ENCODE measurements at places on chromosomes 4 and X. TPM values are rescaled to one million over a fixed set of nuclear protein-coding genes. Genes with fewer than 3 reads are reported as not detected.

GRCh38 chr4:38105475-38106220 is 145.4 kb downstream of the PTTG2 start:
- H3K27me3 ChIP-seq, result no peaks in the 10 kb centered on the region
- H3K27ac ChIP-seq, result no peak overlapping the region
- no peak overlapping the region for H3K4me3 ChIP-seq
- no peak for DNase-seq
- H3K4me1 ChIP-seq, result no peaks in the 10 kb centered on the region

- H3K4me3 ChIP-seq, result peak overlapping the region; percentile 88
- no peaks in the 10 kb centered on the region for H3K27me3 ChIP-seq
- peaks cover 23% of the 10 kb centered on the region for H3K4me1 ChIP-seq
Measured at GRCh38 chrX:120244735-120245498, 5.7 kb upstream of the ZBTB33 start.

DNA sequence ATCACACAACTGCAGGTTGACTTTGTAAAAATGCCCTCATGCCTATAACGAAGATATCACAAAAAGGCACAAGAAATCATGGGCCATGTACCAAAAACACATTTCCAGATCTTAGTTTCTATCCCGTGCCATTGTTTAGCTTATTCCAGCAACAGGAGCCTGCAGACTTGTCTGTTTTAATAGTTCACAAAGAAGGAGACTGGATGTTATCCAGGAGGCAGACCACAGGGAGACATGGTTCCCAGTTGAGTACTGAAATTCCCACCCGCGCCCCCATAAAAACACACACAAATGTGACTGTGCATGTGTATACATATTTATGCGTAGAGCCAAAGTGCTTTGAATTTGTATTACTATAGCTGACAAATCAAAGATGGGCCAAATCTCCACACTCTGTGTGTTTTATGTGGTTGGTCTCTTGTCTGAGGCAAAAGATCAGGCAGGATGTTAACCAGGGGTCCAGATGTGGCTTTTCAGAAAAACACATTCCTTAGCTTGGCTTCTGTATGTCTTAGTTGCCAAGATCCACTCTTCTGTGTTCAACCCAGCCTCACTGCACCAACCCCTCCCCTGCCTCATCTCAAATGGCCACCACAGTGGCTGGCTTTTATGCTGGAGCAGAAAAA is 469.2 kb upstream of the DIPK2B start:
- no peaks in the 10 kb centered on the region for H3K4me1 ChIP-seq
- no peak overlapping the region for H3K27ac ChIP-seq
- H3K36me3 ChIP-seq, result no peaks in the 10 kb centered on the region

GRCh38 chrX:16250296-16250695 is 83.0 kb downstream of the MAGEB17 start:
- no peaks in the 10 kb centered on the region for H3K4me1 ChIP-seq
- no peak overlapping the region for H3K4me3 ChIP-seq
- DNase-seq, result no peak
- no peak overlapping the region for H3K27ac ChIP-seq
- no peaks in the 10 kb centered on the region for H3K36me3 ChIP-seq
- H3K27me3 ChIP-seq, result no peaks in the 10 kb centered on the region

DNA sequence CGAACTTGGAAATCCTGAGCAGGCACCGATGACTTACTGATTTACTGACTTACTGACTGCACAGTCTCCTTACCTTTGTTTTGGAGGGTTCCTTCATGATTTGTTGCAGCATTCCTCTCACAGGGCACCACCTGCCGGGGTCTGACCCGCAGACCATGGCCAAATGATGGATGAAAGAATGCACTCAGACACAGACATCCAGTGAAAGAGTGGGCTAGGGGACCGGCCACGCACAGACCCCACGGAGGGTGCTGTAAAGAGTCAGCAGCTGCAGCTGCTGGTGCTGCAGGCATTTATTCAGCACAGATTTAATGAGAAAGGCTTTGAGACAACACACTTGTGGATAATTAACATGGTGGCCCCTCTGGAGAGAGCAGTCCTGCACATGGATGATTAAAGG is 3.4 kb downstream of the MAGEB5 start:
- H3K4me3 ChIP-seq, result no peak overlapping the region
- DNase-seq, result no peak
- H3K27ac ChIP-seq, result no peak overlapping the region
- H3K27me3 ChIP-seq, result no peaks in the 10 kb centered on the region
- H3K36me3 ChIP-seq, result no peaks in the 10 kb centered on the region
- H3K4me1 ChIP-seq, result no peaks in the 10 kb centered on the region

GRCh38 chrX:3514996-3515395 is 168.5 kb upstream of the MXRA5 start:
- no peaks in the 10 kb centered on the region for H3K27me3 ChIP-seq
- no peaks in the 10 kb centered on the region for H3K36me3 ChIP-seq
- no peak overlapping the region for H3K4me3 ChIP-seq

GRCh38 chr4:160299177-160299576 is 1196.3 kb downstream of the RAPGEF2 start:
- no peaks in the 10 kb centered on the region for H3K27me3 ChIP-seq
- H3K36me3 ChIP-seq, result no peaks in the 10 kb centered on the region
- H3K4me3 ChIP-seq, result no peak overlapping the region
- H3K4me1 ChIP-seq, result no peaks in the 10 kb centered on the region

DNA sequence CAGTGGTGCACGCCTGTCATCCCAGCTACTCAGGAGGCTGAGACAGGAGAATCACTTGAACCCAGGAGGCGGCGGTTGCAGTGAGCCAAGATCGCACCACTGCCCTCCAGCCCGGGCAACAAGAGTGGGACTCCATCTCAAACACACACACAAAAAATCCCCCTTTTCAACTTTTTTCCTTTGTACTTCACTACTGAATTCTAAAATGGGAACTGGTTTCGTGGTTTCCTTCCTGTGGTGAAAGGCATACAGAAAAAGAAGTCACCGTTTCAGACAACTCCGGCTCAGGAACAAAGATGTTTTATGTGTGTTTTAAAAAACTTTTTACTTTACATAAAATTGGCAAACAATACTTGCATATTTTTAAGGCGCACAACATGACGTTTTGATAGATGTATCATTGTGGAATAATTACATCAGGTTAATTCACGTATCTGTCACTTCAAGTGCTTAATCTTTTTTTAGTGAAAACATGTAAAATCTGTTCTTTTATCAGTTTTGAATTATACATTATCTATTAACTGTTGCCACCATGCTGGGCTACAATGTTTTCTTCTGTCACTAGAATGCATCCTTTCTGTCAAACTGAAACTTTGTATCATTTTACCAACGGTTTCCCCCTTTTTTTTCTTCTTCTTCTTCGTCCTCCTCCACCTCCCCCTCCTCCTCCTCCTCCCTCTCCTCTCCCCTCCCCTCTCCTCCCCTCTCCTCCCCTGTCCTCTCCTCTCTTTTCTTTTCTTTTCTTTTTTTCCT is 186.0 kb downstream of the CRLF2 start:
- no peak for DNase-seq
- H3K36me3 ChIP-seq, result no peaks in the 10 kb centered on the region
- H3K4me3 ChIP-seq, result peak overlapping the region; percentile 56

GRCh38 chr4:75779105-75779757 is 54.9 kb downstream of the USO1 start:
- no peaks in the 10 kb centered on the region for H3K27me3 ChIP-seq
- H3K4me3 ChIP-seq, result no peak overlapping the region
- H3K4me1 ChIP-seq, result no peaks in the 10 kb centered on the region
- DNase-seq, result no peak
- peak overlapping the region; percentile 11 for H3K27ac ChIP-seq

TMEM271 gene
- total RNA-seq, result not detected

GRCh38 chrX:118965395-118965794 is 9.0 kb upstream of the LONRF3 start:
- H3K27me3 ChIP-seq, result no peaks in the 10 kb centered on the region
- H3K36me3 ChIP-seq, result no peaks in the 10 kb centered on the region
- DNase-seq, result no peak
- peaks cover 1% of the 10 kb centered on the region for H3K4me1 ChIP-seq
- no peak overlapping the region for H3K4me3 ChIP-seq

DNA sequence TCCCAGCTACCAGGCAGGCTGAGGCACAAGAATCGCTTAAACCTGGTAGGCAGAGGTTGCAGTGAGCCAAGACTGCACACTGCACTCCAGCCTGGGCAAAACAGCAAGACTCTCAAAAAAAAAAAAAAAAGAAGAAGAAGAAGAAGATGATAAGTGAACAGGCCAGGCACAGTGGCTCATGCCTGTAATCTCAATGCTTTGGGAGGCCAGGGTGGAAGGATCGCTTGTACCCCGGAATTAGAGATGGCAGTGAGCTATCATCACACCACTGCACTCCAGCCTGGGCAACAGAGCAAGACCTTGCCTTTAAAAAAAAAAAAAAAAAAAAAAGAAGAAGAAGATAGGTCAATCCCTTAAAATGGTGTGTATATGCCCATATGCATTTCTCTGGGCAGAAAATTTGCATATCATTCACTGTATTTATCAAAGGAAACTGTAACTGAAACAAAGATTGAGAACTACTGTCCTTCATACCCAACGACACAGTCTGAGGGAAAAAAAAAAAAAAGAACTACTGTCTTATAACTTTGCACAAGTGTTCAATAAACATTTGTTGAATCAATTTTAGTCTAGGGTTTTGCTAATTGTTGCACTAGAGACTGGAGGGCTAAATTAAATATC is 2.3 kb downstream of the RFC1 start:
- peak overlapping the region; percentile 47 for H3K4me3 ChIP-seq
- DNase-seq, result no peak
- peaks cover 17% of the 10 kb centered on the region for H3K36me3 ChIP-seq
- H3K27ac ChIP-seq, result peak overlapping the region; percentile 43
- H3K27me3 ChIP-seq, result no peaks in the 10 kb centered on the region
- H3K4me1 ChIP-seq, result peaks cover 39% of the 10 kb centered on the region

TEX13A gene
- total RNA-seq, result not detected

DNA sequence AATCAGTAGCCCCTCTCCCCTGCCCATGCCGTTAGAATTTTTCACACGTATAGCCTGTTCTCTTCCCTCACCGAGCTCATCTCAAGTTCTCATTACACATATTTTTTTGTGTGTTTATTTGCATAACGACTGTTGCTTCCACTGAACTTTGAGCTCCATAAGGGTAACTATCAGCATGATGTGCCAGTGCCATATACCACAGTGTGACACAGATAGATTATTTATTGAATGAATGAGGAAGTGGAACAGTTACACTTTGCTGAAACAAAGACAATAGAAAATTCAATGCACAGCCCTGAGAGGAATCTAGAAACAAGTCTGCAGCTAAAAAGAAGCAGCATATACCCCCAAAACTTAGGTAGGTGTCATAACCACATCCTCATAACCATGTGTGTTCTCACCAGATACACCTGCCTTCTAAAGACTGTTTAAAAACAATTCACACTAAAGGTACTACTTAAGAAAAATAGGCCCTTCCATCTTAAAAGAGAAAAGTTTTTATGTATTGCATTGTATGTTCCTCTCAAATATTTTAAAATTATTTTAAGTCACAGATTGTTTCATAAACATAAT is 389.9 kb downstream of the PACRGL start:
- H3K36me3 ChIP-seq, result no peaks in the 10 kb centered on the region
- H3K4me3 ChIP-seq, result no peak overlapping the region
- no peaks in the 10 kb centered on the region for H3K27me3 ChIP-seq
- no peaks in the 10 kb centered on the region for H3K4me1 ChIP-seq

- no peaks in the 10 kb centered on the region for H3K27me3 ChIP-seq
- H3K4me1 ChIP-seq, result peaks cover 4% of the 10 kb centered on the region
- H3K27ac ChIP-seq, result no peak overlapping the region
Measured at GRCh38 chrX:44072631-44073030, 99.4 kb upstream of the NDP start.

GRCh38 chr4:148380291-148380690 is 61.9 kb downstream of the NR3C2 start:
- peaks cover 3% of the 10 kb centered on the region for H3K36me3 ChIP-seq
- no peak overlapping the region for H3K4me3 ChIP-seq

- H3K36me3 ChIP-seq, result no peaks in the 10 kb centered on the region
- no peaks in the 10 kb centered on the region for H3K4me1 ChIP-seq
- no peak overlapping the region for H3K27ac ChIP-seq
- H3K27me3 ChIP-seq, result no peaks in the 10 kb centered on the region
- no peak overlapping the region for H3K4me3 ChIP-seq
- no peak for DNase-seq
Measured at GRCh38 chrX:37509349-37509748, 62.1 kb upstream of the LANCL3 start.

All from activated naive CD4-positive, alpha-beta T cell treated with anti-CD3 and anti-CD28 coated beads for 36 hours (primary cell).